Thymus (tissue), 14 donors: ENCODE measurements at places on chromosomes 6 and 20. TPM values are rescaled to one million over a fixed set of nuclear protein-coding genes. Genes with fewer than 3 reads are reported as not detected.

GRCh38 chr6:131765081-131765803 lies 42.6 kb upstream of the ENPP1 start:
- H3K36me3 ChIP-seq = no peaks in the 10 kb centered on the region
- H3K4me1 ChIP-seq = no peaks in the 10 kb centered on the region
- no peaks in the 10 kb centered on the region for H3K27me3 ChIP-seq
- H3K27ac ChIP-seq = no peak overlapping the region
- H3K4me3 ChIP-seq = no peak overlapping the region
- no peak for DNase-seq

GRCh38 chr6:42446996-42447395 lies 4.7 kb downstream of the TRERF1 start:
- H3K27ac ChIP-seq = no peak overlapping the region
- no peak overlapping the region for H3K4me3 ChIP-seq
- H3K27me3 ChIP-seq = no peaks in the 10 kb centered on the region
- H3K36me3 ChIP-seq = no peaks in the 10 kb centered on the region
- peaks cover 9% of the 10 kb centered on the region for H3K4me1 ChIP-seq
- no peak for DNase-seq

DNA sequence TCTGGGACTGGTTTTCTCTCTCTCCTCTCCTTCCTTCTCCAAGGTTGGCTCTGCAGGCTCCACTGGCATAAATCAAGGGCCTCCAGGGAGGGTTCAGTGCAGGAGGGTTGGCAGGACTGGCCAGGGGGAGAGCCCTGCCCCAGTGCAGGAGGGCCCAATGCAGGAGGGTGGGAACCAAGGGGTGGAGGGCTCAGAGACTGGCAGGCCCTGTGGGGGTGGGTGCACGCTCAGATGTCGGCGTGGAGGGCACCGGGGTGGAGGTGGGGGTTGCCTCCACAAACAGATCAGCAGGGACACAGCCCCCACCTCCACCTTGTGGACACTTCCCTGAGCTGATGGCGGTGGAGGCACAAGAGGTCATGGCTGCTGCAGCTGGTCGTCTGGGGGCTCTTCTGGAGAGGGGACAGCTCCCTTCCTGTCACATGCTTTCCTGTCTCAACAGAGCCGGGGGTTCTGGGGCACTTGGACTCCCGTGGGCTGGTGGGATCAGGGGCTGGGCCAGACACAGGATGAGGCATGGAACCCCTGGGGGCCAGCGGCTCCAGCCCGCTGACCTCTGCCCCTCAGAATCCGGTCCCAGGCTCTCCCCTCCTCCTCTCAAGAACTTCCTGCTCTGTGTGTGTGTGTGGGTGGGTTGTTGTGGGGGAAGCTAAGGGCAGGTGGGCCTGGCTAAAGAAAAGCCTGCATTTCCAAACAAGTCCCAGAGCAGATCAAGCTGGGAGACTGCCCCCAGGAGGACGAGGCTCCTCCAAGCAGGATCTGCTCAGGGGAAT lies 2.7 kb upstream of the ABHD16B start:
- peaks cover 45% of the 10 kb centered on the region for H3K27me3 ChIP-seq
- H3K4me1 ChIP-seq = peaks cover 37% of the 10 kb centered on the region
- H3K36me3 ChIP-seq = peaks cover 18% of the 10 kb centered on the region
- H3K27ac ChIP-seq = peak overlapping the region; percentile 11

DNA sequence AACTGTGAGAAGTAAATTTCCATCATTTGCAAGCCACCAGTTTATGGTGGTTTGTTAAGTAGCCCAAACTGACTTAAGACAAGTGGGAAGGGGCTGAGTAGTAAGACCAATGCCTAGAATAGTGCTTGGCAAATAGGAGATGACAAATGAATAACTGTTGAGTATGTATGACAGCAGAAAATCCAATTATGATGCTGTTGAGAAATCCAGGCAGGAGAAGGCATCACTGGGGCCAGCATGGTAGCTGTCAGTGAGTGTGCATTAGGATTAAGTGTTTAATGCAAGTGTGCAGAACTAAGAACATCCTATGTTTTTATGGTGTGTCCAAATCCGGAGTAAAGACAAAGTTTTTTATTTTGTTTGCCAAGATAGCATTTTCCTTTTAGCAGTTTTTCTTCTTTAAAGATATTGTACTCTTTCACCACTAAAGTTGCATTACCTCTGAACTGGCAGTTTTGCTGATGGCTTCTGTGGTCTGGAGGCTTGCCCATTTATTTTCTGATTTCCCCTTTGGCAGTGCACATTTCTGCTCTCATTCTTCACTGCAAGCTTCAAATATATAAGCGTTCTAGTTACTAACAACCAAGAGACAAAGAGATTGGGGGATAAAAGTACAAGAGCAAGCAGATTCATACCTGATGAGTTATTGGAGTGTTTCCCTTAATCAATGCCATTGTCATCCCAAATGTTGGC lies 289.7 kb downstream of the KCNQ5 start:
- H3K4me1 ChIP-seq = no peaks in the 10 kb centered on the region
- DNase-seq = no peak
- H3K27me3 ChIP-seq = no peaks in the 10 kb centered on the region
- no peaks in the 10 kb centered on the region for H3K36me3 ChIP-seq
- no peak overlapping the region for H3K4me3 ChIP-seq

DNA sequence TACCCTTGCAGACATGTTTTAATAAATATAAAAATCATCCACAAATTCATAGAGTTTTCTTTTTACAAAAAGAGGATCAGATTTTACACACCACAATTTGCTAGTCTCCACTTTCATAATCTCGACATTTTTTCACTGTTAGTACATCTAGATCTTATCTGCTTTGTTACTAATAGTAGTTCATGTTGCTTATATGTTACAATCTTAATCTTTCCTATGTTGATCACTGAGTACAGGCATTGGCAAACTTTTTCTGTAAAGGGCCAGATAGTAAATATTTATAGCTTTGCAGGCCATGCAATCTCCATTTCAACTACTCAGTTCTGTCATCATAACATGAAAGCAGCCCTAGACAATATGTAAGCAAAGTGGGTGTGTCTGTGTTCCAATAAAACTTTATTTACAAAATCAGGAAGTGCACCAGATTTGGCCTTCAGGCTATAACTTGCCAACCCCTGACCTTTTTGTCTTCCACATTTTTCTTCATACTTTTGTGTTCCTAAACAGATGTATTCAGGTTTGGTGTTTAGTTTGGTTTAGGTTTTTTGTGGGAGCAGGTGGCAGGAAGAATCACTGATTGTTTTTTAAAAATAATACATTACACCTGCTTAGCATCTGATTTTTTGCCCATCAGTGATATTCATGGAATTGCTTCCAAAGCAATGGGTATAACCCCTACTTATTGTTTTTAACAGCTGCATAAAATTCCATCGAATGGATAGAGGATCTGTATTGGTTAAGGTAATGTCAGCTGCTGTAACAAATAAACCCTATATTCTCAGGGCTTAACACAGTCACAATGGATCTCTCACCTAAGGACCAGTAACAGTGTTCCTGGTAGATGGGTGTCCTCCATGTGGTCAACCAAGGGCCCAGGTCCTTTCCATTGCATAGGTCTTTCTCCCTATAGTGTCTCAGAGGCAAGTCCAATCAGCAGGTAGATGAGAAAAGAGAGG lies 61.2 kb downstream of the EYA2 start:
- H3K36me3 ChIP-seq = no peaks in the 10 kb centered on the region
- no peak for DNase-seq
- no peaks in the 10 kb centered on the region for H3K4me1 ChIP-seq
- no peak overlapping the region for H3K27ac ChIP-seq

TCF19 gene
- total RNA-seq = 23.8 TPM

HLA-DQA1 gene
- total RNA-seq = 352 TPM

VWA7 gene
- 0.76 TPM for total RNA-seq

DNA sequence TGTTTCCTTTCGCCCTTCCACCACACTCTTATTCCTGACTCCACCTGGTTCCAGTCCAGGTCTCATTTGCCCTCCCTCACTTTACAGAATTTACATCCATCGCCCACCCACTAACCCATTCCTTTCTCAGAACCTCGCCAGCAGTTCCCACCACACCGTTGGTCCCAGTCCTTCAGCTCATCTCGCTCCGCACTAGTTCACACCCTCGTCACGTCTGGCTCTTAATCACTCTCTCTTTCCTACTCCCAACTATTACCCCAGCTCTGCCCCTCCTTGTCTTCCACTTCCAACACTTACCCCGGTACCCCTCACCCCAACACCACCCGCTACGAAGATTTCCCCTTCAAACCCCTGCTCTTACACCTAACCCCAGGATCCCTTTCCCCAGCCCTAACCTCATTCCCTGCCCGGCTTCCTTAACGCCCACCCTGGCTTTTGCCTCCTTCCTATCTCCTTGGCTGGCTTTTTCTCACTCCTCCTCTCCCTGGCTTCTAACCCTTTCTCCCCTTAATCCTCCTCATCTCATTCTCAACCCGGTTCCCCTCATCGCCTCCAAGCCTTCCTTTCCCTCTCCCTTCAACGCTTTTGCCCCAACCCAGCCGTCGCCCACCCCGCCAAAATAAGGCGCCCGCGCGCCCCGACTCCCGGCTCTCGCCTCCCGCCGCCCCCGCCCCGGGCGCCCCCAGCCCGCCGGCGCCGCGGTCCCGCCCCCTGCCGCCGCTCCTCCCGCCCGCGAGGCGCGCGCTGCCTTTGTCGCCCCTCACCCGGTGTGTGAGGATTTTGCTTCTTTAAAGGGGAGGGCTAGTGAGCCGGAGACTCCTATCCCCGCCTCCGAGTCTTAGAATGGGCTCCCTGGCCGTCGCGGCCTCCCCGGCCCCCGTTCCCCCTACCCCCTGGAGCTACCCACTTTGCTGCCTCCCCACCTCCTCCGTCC lies 542 bp downstream of the USP49 start:
- peak overlapping the region; percentile 14 for H3K27ac ChIP-seq
- peaks cover 12% of the 10 kb centered on the region for H3K4me1 ChIP-seq
- no peaks in the 10 kb centered on the region for H3K27me3 ChIP-seq
- peaks cover 4% of the 10 kb centered on the region for H3K36me3 ChIP-seq

- no peak overlapping the region for H3K4me3 ChIP-seq
- no peaks in the 10 kb centered on the region for H3K27me3 ChIP-seq
- no peaks in the 10 kb centered on the region for H3K4me1 ChIP-seq
- no peak for DNase-seq
These were observed 74.8 kb downstream of the IYD start for GRCh38 chr6:150443621-150444020.

SYNDIG1 gene
- 3.2 TPM for total RNA-seq

GRCh38 chr6:37021356-37022129 lies 16.1 kb downstream of the FGD2 start:
- DNase-seq = peak; percentile 68
- H3K36me3 ChIP-seq = no peaks in the 10 kb centered on the region
- no peaks in the 10 kb centered on the region for H3K27me3 ChIP-seq

- H3K36me3 ChIP-seq = no peaks in the 10 kb centered on the region
- no peaks in the 10 kb centered on the region for H3K27me3 ChIP-seq
- no peak for DNase-seq
These were observed 12.0 kb downstream of the SLC2A10 start for GRCh38 chr20:46721476-46721875.

GRCh38 chr20:34062570-34063482 lies 49.2 kb downstream of the EIF2S2 start:
- peaks cover 38% of the 10 kb centered on the region for H3K36me3 ChIP-seq
- H3K4me3 ChIP-seq = no peak overlapping the region
- H3K4me1 ChIP-seq = peaks cover 8% of the 10 kb centered on the region
- H3K27me3 ChIP-seq = no peaks in the 10 kb centered on the region
- no peak for DNase-seq
- H3K27ac ChIP-seq = no peak overlapping the region

GRCh38 chr6:2947445-2947844 lies 23.9 kb downstream of the SERPINB6 start:
- H3K27ac ChIP-seq = no peak overlapping the region
- H3K4me3 ChIP-seq = no peak overlapping the region
- no peaks in the 10 kb centered on the region for H3K27me3 ChIP-seq
- H3K4me1 ChIP-seq = peaks cover 19% of the 10 kb centered on the region
- H3K36me3 ChIP-seq = no peaks in the 10 kb centered on the region

DNA sequence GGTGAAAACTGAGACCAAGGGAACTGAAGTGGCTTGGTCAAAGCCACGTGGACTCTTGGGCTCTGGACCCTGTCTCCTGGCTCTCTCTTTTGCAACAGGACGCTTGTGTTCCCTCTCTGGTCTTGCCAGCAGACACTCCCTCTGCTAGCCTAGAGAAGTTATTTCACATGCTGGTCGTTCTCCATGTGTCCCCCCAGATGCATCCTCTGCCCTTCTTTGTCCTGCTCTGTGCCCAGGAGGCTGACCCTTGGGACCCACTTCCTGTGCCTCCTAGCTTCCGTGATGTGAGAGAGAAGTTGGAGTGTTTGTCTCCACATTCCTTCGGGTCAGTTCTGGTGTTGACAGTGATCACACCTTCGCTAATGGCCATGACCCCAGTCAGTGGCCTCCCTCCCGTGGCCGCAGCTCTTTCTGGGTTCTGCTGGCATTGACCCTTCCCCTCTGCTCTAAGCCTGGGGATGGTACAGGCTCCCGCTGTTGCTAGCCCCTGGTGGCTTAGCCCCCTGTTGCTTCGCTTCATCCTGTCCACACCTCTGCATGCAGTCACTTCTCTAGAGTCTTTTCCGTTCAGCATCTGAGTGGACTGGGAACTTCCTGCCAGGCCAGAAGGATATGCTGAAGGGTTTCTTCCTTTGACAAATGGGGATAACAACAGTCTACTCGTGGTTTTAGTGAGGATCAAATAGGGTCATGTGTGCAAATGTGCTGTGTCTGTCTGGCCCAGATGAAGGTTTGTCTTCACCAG lies 70.1 kb upstream of the BMP2 start:
- H3K36me3 ChIP-seq = no peaks in the 10 kb centered on the region
- H3K4me3 ChIP-seq = no peak overlapping the region
- no peak overlapping the region for H3K27ac ChIP-seq
- H3K4me1 ChIP-seq = no peaks in the 10 kb centered on the region
- no peak for DNase-seq

NR2E1 gene
- 0.05 TPM for total RNA-seq

DNA sequence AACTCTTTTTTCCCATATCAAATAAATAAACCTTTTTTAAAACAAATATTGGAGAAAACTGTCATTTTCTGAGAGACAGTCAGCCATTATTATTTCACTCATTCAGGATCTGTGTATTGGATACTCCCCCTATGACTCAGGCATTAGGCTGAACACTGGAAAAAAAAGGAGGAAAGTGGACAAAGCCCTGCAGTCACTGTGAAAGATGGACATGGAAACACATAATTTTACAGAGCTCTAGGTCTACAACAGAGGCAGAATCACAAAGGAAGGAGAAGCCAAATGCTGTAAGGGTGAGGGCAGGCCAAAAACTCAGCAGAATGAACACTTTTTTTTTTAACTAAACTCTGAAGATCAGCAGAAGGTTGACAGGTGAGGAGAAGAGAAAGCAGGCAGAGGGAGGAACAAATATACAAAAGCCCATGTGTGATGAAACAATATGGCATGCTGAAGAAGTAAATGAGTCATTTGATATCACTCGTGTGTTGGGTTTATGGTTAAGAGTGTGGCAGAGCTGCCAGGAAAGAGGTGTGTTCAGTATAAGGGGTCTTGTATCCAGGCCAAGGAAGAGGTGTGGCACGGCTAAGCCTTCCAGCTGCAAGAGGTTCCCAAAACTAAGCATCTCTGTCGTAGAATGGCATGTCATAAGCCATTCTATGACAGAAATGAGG lies 39.1 kb downstream of the EPB41L2 start:
- no peak overlapping the region for H3K4me3 ChIP-seq
- H3K27me3 ChIP-seq = no peaks in the 10 kb centered on the region
- no peaks in the 10 kb centered on the region for H3K4me1 ChIP-seq
- H3K27ac ChIP-seq = no peak overlapping the region
- DNase-seq = no peak
- no peaks in the 10 kb centered on the region for H3K36me3 ChIP-seq

HEY2 gene
- total RNA-seq = 0.24 TPM
